GDM1 (cell line): ENCODE measurements at places on chromosomes 16 and 17.

DNA sequence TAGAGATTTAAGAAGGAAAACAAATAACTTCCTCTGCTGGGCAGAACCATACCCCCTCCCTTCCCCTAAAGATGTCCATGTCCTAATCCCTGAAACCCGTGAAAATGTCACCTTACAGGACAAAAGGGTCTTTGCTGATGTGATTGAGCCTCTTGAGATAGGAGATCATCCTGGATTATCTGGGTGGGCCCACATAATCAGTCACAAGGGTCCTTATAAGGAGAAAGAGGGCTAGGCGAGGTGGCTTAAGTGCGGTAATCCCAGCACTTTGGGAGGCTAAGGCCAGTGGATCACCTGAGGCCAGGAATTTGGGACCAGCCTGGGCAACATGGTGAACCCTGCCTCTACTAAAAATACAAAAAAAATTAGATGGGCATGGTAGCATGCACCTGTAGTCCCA lies 12.0 kb upstream of the SLC39A11 start:
- no peak for DNase-seq

- DNase-seq: no peak
These were observed 31.3 kb downstream of the BAHCC1 start for GRCh38 chr17:81426393-81427172.

GRCh38 chr16:12819126-12820117 lies 15.7 kb upstream of the CPPED1 start:
- DNase-seq: peak; percentile 53

GRCh38 chr17:28298449-28298848 lies 20.6 kb upstream of the TMEM97 start:
- DNase-seq: no peak
